ENCODE measurements at places on chromosomes 5 and 9.

- DNase-seq: peak; percentile 87
Observed at GRCh38 chr5:171595801-171596231, 176.4 kb downstream of the FGF18 start.

- DNase-seq: peak; percentile 13
Observed at GRCh38 chr9:129832982-129833381, 2.1 kb downstream of the C9orf78 start.

DNA sequence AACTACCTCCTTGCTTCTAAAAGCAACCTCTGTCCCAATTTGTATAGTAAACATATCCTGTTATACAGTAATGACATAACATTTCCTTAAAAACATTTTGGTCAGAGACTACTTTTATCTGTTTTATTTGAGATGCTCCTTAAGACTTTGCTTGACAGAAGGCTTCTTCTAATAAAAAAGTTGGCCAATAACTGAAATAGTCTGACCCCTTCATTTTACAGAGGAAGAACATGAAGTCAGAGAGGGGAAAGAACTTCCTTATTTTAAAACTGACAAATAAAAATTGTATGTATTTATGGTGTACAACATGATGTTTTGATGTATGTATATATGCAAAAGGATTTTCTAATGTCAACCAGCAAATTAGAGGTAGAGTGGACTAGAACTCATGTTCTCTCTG lies 35.8 kb upstream of the SPARC start:
- DNase-seq: no peak

GRCh38 chr5:142719836-142720370 lies 34.0 kb upstream of the FGF1 start:
- peak; percentile 77 for DNase-seq

- DNase-seq: no peak
Observed at GRCh38 chr5:95989283-95990048, 27.8 kb upstream of the ELL2 start.

- no peak for DNase-seq
Observed at GRCh38 chr9:134381671-134382516, 55.6 kb downstream of the RXRA start.

GRCh38 chr9:14107977-14108376 lies 206.0 kb downstream of the NFIB start:
- no peak for DNase-seq

DNA sequence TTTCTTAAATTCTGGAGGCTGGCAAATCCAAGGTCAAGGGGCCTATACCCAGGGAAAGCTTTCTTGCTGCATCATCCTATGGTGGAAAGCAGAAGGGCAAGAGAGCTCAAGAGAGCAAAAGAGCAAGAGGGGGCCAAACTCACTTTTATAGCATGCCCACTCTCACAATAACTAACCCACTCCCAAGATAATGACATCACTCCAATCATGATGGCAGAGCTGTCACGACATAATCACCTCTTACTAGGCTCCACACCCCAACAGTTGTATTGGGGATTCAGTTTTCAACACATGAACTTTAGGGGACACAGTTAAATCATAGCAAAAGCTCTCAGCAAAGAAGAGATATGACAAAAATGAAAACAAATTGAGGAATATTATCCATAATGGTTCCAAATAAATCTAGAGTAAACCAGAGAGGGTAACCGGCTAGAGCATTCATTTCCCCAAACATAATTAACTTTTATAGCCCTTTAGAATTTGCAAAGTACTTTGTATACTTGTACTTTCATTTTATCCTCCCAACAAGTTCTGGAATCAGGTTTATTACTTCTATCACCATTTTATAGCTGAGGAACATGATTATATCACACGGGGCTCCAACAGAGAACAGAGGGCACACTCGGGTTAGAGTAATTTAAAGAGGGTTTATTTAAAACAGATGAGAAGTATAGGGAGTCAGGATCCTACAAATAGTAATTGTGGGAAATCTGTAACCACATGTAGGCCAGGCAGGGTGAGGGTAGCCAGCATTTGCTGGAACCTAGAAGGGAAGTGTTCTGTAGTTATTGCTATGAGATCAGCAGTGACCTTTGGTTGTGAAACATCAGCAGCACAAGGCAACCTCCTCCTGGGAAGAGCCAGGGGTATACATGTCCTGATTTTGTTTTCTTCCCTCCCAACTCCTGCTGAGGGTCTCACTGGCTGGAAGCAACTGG lies 7.2 kb upstream of the TARS1 start:
- DNase-seq: peak; percentile 29

GRCh38 chr5:143217065-143217803 lies 186.3 kb downstream of the NR3C1 start:
- DNase-seq: peak; percentile 31

DNA sequence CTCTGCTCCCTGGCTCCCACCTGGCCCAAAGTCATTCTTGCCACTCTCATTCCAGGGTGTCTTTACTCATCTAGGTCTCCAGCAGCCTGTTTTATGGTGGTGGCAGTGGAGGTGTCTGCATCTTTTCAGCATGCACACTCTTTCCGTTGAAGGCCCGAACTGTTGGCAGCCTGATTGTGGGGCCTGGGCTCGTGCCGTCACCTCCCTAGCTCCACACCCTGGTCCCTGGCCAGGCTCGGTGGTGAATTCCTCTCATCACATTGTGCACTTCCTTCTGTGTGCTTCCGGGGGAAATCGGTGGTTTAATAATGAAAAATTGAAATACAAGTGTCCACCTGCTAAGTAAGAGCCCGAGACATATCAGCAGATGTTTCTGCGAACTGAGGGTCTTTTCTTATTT lies 214.3 kb downstream of the TRIO start:
- no peak for DNase-seq

- no peak for DNase-seq
Observed at GRCh38 chr9:131738293-131739132, 1.4 kb downstream of the RAPGEF1 start.

DNA sequence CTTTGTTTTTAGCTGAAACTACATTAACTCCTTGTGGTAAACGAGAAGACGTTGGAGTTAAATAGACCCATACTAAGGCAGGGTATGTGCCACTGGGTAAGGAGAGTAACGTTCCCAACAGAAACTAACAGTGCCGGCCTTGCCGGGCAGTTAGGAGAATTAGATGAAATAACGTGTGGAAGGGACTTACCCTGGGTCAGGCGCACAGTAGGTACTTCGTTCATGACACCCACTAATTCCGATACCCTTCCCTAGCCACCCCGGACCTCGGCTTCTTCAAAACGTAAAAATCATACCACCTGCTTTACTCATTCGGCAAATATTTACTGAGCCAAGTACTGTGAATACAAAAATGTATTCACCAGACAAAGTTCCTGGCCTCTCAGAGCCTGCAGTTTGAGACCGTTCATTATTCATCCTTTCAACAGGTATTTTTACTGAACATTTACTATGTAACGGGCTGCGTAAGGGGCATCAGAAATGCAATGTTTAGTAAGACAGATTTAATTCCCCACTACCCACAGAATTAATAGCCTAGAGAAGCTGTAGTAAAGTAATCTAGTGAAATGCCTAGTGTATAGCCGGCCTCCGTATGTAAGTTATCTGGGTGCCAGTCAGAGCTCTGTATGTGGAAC lies 3.2 kb upstream of the SMIM23 start:
- no peak for DNase-seq

- DNase-seq: peak; percentile 51
Observed at GRCh38 chr5:160230686-160231527, 1.6 kb downstream of the FABP6 start.

GRCh38 chr5:153463806-153464205 lies 26.7 kb upstream of the GRIA1 start:
- DNase-seq: peak; percentile 81

DNA sequence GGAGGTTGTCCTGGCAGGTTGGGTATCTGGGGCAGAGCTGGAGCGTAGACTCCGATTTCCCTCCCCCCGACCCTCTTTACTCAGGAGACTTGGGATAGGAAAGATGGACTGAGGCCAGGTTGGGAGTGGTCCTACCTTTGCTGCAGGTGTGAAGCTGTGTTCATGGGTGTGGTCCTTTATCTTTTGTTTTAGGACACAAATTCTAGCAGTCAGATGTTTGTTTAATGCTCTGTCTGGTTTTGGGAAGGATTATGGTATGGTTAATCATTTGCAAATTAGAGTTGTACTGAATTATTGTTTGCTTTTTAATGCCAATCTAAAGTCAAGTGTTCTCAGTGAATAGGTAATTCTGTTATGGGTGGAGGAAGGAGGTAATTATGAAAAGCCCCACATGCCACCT lies 14.1 kb upstream of the FAM120AOS start:
- no peak for DNase-seq

DNA sequence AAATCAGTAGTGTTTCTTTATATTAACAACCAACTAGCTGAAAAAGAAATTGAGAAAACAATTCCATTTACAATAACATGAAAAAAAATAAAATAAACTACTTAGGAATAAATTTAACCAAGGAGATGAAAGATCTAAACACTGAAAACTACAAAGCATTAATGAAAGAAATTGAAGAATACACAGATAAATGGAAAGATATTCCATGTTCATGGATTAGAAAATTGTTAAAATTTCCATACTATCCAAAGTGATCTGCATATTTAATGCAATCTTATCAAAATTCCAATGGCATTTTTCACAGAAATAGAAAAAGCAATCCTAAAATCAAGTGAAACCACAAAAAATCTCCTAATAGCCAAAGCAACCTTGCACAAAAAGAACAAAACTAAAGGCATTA lies 320.2 kb upstream of the GRAMD2B start:
- DNase-seq: no peak

DNA sequence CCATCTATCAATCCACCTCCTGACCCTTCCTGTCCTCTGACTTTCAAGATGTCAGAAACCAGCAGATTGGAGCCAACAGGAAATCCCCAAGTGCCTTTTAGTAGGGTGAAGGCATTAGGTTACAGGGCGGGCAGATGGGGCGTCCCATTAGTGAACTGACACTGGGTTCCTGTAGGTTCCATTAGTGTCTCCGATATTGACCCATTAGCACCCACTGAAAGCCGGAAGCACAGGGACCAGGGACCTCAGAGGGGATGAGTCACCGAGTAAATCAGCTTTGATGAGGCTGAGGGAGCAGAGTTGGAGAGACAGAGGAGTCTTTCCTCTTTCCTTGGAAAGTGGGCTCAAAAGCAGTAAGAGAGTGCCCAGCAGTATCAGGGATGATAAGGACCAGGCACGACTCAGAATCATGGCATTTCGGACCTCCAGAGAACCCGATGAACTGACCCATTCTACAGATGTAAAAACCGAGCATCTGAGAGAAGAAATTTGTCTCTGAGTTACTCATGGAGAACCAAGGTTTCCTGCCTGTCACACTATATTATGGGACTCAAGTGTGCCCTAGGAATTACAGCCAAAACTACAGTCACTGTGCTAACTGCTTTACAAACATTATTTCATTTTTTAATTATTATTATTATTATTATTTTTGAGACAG lies 47.2 kb upstream of the FABP6 start:
- DNase-seq: peak; percentile 38

DNA sequence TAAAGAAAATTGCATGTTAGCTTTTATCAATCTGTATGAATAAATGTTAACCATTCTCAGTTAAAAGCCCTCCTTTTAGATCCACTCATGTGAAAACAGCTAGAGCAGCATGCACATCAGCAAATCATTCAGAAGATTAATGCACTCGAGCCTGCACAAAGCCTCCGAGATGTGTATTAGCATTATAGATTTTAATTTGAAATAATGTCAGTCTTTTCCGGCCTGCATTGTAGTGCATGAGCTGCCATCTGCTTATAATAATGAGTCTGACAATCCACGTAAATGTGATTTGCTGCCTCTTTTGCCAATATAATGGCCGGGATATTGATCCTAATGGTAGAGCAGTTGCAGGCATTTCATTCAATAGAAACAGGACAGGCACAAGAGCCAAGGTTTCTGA lies 585.1 kb downstream of the IRX1 start:
- DNase-seq: no peak

- no peak for DNase-seq
Observed at GRCh38 chr5:180591311-180591887, at the start of gene SCGB3A1. TSS of gene SCGB3A1 (minus strand) at chr5:180591499. CDS start at chr5:180591462, 37 bp downstream.

DNA sequence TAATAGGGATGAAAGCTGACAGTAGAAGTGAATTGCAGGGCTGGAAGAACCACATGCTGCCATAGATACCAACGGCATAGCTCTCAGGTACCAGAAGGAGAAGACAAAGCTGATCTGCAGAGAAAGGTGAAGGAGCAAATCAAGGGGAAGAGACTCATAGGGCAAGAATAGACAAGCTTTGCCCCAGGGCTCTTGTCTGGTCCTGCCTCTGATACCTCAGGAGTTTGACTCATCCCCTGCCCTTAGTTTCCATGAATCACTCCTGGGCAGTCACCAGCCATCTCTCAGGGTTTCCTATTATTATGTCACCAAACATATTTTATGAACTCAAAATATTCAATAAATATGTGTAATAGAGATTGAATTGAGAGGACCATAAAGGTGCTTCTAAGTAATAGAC lies 800.9 kb downstream of the DNAH5 start:
- no peak for DNase-seq

DNA sequence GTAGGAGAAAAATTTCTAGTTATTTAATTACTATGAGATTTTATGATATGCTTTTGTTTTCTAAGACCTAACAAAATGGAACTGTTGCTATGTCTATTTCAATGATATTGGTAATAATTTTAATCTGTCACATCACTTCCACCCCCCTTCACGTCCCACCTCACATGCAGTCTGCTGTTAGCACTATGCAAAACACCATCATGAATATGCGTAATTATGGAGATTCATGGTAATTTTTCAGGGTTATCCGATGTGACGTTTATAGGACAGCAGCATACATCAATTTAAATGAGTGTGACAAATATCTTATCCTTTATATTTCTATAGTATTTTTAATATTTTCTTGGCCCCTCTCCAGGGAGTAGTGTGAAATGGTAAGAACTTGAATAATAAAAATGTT lies 283.8 kb upstream of the TMEM161B start:
- DNase-seq: no peak

DNA sequence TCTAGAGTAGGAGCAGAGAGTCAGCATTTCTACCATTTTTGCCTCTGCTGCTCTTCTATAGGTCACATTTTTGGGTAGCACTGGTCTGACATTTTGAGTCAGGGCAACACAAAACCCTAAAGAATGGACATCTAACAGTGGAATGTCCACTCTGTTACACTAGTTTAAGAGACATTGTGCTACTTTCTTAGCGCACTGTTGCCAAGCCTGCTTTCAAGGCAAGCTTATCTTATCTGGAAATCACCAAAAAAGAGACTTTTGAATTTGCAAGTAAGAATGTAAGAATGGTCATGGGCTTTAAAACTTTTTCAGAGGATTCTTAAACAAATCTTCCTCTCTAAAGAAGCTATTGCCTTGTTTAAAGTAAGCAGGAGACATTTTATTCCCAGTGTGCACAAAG lies 73.0 kb upstream of the STARD4 start:
- no peak for DNase-seq

GRCh38 chr9:124197177-124198095 lies 60.3 kb upstream of the NEK6 start:
- no peak for DNase-seq

- peak; percentile 33 for DNase-seq
Observed at GRCh38 chr5:127089191-127089590, 15.9 kb upstream of the C5orf63 start.

GRCh38 chr9:135732569-135733257 lies 30.7 kb downstream of the KCNT1 start:
- DNase-seq: no peak

DNA sequence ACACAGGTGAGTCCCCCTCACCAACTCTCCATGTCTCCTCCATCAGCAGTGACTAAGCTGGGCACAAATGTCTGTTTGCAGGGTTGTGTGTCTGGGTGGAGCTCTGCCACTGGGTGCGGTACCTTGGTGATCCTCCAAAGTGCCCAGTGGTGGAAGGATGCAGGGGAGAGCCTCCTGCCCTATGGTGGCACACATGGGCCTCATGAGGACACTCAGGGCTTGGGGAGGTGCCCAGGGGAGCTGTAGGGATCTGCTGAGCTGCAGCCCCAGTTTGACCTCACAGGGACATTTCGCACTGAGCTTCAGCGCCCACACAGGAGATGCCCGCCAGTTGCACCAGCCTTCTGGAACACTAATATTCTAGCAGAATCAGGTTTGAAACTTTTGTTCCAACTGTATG lies 29.5 kb downstream of the S1PR3 start:
- no peak for DNase-seq

Data from EL (cell line).